Temporal lobe (tissue), 4 donors: ENCODE measurements at places on chromosomes 11 and 22. TPM values are rescaled to one million over a fixed set of nuclear protein-coding genes. Genes with fewer than 3 reads are reported as not detected.

Gene IGLL1
- total RNA-seq = not detected

Gene RBMXL2
- not detected for total RNA-seq

Gene OTOG
- total RNA-seq = under 0.01 TPM

Gene C1QTNF5
- total RNA-seq = 3.0 TPM

Gene ENTHD1
- not detected for total RNA-seq
